ENCODE measurements at places on chromosomes 3 and 15.

GRCh38 chr3:52220380-52221026, 4.9 kb downstream of the TLR9 start:
- peak; percentile 88 for DNase-seq

- no peak for DNase-seq
Measured at GRCh38 chr3:159850481-159850880, 138.2 kb upstream of the IL12A start.

DNA sequence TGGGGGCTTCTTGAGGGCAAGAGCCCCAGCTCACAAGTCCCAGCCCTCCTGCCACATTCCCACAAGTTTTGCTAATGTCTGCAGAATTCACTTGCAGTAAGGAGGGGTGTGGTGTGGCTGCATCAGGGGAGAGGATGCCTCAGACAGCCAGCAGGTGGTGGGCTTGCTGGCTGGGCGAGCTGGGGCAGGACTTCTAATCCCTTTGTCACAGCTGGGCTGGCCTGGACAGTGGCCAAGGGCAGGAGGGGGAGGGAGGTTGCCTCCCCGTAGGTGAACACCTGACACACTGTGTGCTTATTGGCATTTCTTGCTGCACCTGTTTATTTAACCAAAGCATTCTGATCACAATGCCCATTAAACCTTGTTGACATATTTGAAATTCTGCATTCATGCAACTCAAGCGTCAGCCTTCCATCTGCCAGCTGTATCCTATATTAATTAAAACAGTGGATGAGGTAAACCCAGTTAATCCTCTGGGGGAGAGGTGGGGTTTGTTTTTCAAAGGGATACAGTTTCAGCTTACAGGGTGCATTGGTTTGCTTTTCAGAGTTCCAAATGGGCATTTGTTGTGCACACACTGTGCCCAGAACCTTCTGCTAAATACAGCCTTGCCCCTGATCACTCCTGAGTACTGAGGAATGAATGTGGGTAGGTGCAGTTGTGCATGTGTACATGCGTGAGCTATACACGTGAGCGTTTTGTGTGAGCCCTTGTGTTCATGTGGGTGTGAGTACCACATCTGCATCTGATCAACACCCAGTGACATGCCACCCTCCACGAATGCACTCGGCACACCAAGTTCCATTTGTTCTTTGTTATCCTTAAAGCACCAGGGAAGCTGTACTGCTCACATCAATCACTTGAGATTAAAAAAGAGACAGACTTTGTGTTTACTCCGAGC, 268.7 kb downstream of the XXYLT1 start:
- peak; percentile 61 for DNase-seq

GRCh38 chr3:42508562-42508961, 6.1 kb downstream of the VIPR1 start:
- no peak for DNase-seq

GRCh38 chr3:6435951-6436350, 425.0 kb upstream of the GRM7 start:
- no peak for DNase-seq

DNA sequence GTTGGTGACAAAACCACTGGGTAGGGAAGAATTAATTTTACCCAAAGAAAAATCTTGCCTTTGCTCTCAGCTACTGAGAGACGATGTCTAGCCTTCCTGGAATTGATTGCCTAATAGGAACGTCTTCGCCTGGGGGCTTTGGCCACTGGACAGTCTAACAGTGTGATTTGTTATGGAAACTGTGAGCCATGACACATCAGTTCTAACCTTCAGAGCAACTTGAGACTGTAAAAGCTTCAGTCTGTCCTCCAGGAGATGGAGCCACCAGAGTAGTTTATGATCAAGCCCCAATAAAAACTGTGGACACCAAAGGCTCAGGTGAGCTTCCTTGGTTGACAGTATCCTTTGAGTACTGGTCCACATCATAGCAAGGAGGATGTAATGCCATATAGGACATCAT, 235.8 kb upstream of the TMCO5A start:
- DNase-seq = no peak

DNA sequence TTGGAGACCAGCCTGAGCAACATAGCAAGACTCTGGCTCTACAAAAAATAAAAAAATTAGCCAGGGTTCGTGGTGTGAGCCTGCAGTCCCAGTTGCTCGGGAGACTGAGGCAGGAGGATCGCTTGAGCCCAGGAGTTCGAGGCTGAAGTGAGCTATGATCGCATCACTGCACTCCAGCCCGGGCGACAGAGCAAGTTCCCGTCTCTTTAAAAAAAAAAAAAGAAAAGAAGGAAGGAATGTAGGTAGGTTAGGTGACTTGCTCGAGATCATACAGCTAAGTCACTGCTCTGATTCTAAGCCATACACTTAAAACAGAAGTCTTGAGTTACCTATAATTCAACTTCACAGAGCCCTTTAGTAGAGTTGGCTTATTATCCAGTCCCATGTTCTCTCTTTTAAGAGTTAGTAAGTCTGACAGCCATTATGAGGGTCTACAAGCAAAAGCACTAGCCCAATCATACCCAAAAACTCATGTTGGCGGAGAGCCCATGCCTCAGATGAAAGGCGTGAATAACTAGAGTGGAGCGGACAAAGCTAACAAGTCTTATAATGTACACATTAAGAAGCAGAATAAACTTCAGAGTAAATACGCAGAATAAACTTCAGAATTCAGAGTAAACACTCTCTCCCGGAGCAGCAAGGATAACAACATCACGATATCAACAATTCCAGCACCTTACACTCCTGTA, 768 bp downstream of the AAGAB start:
- DNase-seq = no peak
